ENCODE measurements at places on chromosomes 5 and 9. TPM values are rescaled to one million over a fixed set of nuclear protein-coding genes. Genes with fewer than 3 reads are reported as not detected.

OR1Q1 gene
- total RNA-seq: not detected

EIF4EBP3 gene
- total RNA-seq: 4.5 TPM

SLC6A7 gene
- total RNA-seq: under 0.01 TPM

ELAVL2 gene
- 0.33 TPM for total RNA-seq

SLC26A2 gene
- total RNA-seq: 6.5 TPM

HTR4 gene
- not detected for total RNA-seq

PCDHGA2 gene
- total RNA-seq: 0.19 TPM

DDX4 gene
- 0.57 TPM for total RNA-seq

GARIN3 gene
- total RNA-seq: not detected

DNAH5 gene
- total RNA-seq: 0.24 TPM

LHFPL2 gene
- 21.4 TPM for total RNA-seq

ADAMTS12 gene
- 1.6 TPM for total RNA-seq

TRPM3 gene
- total RNA-seq: 4.6 TPM

OBP2B gene
- not detected for total RNA-seq

HSPA5 gene
- 38.6 TPM for total RNA-seq

Measured in thymus (tissue), 14 donors.